ENCODE measurements at places on chromosomes 3 and 15.
A peak's percentile ranks its signal among the peaks of the same experiment; 100 is the strongest.

DNA sequence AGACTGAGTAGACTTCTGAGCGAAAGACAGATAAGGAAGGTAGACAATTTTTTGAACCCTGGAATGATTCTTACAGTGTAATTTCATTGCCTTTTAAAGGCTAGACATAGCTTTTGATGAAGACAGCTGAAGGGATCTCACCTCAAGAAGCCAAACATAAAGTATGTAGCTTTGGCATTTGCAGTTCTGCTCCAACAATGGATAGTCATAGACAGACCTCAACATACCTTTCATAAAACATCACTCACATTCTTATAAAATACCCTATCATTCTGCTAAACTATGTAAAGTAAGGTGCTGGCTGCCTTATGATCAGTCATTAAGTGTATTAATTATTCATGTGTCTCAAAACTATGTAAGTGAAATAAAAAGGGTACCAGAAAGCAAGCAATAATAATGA lies 70.0 kb downstream of the UBE3A start:
- DNase-seq: no peak

- DNase-seq: no peak
Measured at GRCh38 chr15:66691727-66692126, 10.3 kb upstream of the SMAD6 start.

DNA sequence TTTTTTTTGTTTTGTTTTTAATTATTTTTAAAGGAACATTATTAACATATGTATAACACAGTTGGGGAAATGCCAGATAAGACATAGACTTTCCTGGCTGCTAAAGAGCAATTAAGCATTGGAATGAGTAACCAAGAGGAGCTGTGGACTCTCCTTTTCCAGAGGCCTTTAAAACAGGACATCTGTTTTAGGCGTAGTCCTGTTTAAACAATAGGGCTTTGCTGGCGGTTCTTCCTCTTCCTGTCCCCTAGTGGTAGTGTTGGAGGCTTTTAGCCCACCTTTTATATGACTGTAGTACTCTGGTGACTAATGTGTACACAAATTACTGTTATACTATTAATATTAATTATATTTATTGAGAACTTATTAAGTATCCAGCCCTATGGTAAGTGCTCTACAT lies 81.9 kb downstream of the PPARG start:
- no peak for DNase-seq

DNA sequence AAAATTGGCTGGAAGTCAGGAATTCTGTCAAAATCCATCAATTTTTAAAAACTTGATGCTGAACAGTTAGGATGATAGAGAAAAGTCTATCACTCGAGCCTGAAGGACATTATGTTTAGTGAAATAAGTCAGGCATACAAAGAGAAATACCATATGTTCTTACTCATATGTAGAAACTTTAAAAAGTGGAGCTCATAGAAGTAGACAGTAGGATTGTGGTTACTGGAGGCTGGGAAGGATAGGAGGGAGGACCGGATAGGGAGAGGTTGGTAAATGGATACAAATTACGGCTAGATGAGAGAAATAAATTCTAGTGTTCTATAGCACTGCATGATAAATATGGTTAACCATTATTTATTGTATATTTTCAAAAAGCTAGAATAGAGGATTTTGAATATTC lies 389.5 kb upstream of the RASGRP1 start:
- DNase-seq: no peak

- no peak for DNase-seq
Measured at GRCh38 chr3:195263193-195263924, 7.6 kb downstream of the XXYLT1 start.

- DNase-seq: no peak
Measured at GRCh38 chr3:196134691-196135090, 52.8 kb upstream of the TFRC start.

DNA sequence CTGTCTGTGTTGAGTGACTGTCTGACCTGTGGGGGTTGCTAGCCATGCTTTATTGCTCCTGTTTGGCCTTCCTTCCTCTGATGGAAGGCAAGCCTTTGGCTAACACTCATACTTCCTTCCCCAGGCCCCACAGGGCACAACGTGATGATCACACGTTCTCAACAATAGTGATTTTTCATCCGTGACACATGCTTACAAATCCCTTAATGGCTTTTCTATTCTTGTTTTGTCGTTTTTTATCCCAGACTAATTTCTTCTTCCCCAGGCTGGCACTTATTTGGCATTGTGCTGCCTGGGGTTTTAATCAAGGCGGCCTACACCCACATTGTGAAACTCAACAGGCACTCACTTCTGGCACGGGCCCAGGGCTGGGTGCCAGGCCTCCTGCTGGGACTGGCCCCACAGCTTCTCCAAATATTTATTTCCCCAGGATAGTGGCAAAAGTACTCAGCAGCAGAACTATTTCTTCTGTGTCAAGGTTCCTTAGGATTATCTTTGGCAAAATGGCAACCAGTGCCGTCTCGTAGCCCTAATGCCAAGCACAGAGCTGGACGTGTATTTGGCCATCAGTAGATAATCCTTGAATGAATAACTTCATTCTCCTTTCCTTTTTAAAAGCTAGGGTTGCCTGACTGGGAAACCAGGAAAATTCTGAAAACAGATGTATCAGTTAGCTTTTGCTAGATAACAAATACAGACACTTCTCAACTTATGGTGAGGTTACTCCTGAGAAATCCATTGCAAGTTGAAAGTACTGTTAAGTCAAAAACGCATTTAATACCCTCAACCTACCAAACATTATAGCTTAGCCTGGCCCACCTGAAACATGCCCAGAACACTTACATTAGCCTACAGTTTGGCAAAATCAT lies 30.6 kb downstream of the CMTM7 start:
- no peak for DNase-seq

DNA sequence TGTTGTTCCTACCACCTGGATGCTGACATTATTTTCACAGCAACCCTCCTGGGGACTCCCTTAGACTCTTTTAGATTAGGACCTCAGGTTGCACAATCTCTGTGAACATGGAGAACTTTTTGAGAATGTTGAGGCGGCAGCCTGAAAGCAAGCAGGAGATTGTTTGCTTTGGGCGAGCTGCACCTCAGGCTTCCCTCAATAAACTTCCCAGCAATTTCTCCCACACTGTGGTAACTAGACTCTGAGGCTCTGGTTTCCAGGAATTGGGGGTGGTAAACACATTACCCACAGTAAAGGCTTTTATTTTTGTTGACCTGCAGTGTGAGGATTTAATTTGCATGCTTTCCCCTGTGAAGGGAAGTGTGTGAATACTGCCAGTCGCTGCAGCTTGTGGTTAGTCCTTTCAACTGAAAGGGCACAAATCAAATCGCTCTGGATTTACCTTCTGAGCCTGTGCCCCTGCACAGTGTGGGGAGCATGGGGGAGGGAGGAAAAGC lies 35.2 kb upstream of the SIAH2 start:
- DNase-seq: no peak

DNA sequence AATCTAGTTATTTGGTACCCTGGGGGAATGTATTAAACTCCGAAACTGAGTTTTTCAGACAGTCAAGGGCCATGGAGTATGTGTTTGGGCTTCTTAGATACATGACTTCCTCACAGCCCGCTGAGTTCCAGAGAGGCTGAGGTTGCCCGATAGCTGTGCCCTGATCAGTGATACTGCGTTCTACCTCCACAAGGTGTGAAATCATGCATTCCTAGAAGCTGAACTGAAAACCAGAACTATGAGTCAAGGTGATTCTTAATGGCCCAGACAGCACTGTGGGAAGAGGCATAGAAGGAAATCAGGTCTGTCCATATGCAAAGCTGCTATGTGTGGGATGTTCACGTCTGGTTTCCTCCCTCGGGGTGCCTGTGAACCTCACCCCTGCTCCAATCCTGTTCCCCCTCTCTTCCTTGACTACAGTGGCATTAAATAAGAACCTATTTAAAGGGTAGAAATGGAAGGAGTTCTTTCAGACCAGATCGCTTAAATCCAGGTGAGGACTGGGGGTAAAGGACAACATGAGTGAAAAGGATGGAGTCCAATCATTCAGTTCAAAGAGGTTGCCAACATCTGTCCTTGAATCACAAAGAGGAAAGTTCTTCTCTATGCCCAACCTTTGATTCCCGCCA lies 74.3 kb downstream of the MYO1E start:
- no peak for DNase-seq

DNA sequence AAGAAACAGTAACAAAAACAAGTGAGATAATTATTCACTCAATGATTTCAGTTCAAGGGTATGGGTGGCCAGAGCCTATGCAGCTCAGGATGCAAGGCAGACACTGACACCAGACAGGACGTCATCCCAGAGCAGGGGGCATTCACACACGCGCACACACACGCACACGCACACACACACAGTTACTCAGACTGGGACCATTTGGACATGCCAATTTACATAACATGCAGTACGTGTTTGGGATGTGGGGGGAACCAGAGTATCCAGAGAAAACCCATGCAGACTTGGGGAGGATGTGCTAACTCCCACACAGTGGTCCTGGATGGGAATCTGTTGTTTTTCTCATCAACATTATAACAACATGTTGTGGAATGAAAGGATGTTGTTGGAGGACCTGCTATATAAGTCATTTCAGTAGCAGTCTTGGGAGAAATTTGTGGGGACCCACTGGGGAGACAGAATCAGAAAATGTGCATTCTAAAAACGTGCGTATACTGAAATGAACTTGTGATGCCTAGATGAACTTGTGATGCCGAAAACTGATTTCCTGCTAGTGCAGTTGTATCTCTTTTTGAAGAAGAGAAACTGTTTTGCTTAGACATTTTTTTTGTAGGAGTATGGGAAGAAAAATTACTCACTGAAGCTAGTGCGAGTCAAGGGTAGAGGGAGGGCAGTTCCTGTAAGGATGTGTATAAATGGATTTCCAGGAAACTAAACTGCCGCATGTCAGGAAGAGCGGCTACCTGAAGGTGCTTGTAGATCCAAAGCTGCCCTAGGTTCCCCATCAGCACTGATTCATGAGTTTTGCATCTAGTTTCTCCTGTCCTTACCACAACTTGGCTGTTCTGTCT lies 25.2 kb downstream of the CD200 start:
- DNase-seq: peak; percentile 35

- DNase-seq: no peak
Measured at GRCh38 chr15:88238618-88239430, 17.7 kb downstream of the NTRK3 start.

DNA sequence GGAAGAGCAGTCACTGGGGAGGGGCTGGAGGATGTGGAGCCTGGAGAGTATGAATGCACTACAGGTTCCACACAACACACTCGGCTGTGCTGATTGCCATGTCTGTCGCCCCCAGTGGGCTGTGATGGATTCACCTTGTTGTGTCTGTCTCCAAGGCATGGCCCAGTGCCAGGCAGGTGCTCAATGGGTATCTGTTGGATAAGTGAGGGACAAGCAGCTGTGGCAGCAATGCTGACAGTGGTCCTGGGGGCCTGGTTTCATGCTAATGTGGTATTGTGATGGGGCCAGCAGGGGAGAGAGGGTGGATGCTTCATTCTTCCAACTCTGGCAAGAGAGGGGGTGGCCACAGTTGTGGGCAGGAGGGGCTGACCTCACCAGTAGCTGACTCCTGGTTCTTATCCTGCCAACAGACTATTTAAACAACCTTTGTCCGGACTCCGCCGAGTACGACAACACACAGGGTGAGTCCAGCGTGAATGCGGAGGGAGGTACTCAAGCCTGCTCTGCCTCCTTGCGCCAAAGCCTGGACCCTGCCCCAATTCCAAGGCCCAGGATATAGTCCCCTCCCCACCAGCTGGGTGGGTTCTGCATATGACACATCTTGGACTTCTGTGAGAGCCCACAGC lies 47.3 kb upstream of the NR2C2 start:
- no peak for DNase-seq

DNA sequence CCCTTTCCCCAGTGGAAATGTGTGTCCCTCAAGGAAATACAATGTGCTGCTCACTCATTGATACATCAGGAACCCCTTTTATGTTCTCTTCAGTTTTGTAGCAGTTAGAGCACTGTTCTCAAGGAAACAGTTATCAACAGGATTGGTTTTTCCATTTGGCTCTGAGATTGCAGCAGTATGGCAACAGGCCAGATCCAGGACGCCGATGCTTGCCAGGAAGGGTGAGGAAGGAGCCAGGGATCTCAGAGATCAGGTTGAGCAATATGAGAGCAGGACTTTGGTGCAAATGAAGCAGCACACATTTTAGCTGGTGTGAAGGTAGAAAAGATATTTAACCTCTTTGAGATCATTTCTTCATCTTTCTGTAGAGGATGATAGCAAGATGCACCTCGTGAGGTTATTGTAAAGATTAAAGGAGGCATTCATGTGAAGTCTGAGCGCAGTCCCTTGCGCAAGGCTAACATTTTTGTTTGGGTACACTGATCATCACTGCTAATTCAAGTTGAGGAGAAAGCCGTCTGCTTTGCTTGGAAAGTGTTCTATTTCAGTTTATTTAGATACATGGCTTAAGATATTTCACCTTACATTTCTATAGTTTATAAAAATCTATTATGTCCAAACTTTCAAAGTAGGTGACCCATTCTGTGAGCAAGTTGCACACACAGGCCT lies 68.5 kb downstream of the KCNH8 start:
- DNase-seq: no peak

- no peak for DNase-seq
Measured at GRCh38 chr3:64988188-64988587, 300.4 kb upstream of the ADAMTS9 start.

DNA sequence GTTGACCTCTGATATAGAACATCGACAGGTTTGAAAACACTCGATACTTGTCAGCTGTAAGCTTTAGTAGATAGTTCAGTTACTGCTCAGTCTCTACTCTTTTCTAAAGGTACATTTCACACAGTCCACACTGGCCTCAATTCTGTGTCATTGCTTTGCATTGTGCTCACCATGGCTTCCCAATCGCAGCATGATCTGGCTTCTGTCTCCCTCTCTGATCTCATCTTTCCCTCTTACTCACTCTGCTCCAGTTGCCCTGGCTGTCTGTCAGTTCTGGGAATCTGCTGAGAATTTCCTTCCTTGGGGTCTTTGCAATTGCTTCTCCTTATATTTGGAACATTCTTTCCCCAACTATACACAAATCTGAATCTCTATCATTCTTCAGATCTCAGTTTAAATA lies 80.6 kb downstream of the GTF2E1 start:
- DNase-seq: no peak

DNA sequence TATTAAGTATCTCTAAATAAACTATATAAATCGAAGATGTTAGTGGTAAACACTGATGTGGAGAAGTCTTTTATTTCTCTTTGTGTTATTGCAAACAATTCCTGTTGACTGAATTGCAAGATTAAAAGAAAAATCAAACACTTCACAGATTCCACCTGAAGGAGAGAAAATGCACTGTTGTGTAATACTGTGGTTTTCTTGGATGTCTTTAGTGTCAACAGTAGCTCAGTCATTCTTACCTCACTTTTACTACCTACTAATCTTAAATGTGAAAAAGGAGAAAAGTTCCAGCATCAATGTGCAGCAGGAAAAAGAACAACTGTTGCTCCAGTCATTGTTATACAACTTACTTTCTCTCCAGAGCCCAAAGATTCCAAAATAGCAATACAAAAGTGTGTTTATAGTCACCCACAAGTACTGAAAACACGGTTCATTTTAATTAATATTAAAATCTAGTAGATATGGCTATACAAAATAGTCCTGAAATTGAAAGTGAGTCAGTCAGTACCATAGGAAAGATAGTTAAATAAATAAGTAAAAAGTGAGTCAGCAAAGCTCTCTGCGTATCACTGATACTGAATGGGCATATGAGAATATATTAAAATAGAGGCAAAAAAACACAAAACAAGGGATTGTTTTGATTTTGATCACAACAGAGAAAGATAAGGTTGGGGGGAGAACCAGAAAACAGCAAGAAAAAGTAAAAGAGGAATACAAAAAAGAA lies 90.5 kb upstream of the CSPG5 start:
- DNase-seq: no peak

GRCh38 chr3:148852271-148852992 lies 12.7 kb upstream of the CPA3 start:
- no peak for DNase-seq

- peak; percentile 41 for DNase-seq
Measured at GRCh38 chr3:170222647-170223541, 670 bp downstream of the PRKCI start.

Data from CD4-positive, alpha-beta T cell treated with Interleukin-4 for 4 hours (primary cell).